NCI-H526 (cell line): ENCODE measurements at places on chromosomes 5 and 9.
A peak's percentile ranks its signal among the peaks of the same experiment; 100 is the strongest.

DNA sequence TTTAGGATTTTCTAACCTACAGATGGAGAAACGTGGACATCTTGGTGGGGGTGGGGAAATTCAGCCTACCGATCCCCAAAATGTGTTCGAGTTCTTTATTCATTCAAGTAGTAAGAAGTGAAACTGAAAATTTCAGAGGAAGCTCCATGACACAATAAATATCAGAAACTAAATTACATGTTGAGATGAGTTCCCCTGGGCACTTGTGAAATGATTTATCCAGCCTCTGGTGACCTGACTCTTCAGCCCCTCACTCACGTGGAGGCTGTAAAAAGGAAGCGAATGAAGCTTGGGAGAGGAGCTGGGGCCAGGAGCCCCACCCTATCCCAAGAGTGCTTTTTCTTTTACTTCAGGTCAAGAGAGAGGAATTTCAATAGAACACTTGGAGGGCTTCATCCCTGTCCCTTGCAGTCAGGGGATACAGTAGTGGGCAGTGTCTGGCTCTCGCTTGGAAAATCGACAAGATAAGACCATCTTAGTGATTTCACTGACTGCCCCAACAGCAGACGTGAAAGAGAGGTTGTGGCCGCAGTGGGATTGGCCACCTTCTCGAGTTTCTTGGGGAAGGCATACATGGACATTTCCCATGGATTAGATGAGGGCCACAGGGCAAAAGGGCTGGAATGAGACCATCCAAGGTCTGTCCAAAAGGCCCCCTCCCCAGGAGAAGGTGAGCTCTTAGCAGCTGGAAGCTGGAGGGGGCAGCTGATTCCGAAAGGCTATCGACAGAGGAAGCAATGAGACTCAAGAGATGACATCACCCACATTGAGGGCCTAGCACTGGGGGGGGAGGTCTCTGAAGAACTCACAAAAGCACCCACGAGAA, 76.8 kb upstream of the SH3PXD2B start:
- no peak for DNase-seq

GRCh38 chr5:124050120-124050770, 538.3 kb downstream of the CSNK1G3 start:
- DNase-seq: peak; percentile 50

GRCh38 chr5:133423618-133424282, 188.6 kb downstream of the FSTL4 start:
- peak; percentile 65 for DNase-seq

GRCh38 chr5:14181299-14181968, 38.3 kb downstream of the TRIO start:
- no peak for DNase-seq

GRCh38 chr5:26192486-26192885, 845.9 kb downstream of the CDH9 start:
- DNase-seq: no peak

DNA sequence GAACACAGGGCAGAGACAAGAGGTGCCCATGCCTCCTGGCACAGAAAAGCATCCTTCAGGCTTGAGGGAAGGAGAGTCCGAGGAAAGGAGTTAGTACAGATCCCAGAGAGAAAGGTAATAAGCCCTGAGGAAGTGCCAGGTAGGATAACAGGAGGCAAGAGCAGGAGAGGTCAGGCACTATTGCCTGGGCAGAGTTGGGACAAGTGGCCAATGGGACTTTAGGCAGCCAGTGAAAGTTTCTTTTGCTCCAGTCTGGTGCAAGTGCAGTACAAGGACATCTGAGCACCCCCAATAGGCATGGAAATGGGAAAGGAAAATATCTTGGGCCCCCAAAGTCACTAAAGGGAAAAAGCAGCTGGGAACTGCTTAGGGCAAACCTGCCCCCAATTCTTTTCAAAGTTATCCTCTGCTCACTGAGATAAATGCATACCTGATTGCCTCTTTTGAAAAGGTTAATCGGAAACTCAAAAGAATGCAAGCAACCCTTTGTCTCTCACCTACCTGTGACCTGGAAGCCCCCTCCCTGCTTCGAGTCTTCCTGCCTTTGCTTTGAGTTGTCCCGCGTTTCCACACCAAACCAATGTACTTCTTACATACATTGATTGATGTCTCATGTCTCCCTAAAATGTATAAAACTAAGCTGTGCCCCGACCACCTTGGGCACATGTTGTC, 46.5 kb downstream of the ELOVL7 start:
- no peak for DNase-seq

GRCh38 chr5:2910401-2911175, 159.1 kb upstream of the IRX2 start:
- no peak for DNase-seq

GRCh38 chr5:132639706-132640130, 18.3 kb upstream of the IL13 start:
- DNase-seq: no peak

GRCh38 chr5:8048920-8049319, 180.0 kb downstream of the MTRR start:
- DNase-seq: no peak

DNA sequence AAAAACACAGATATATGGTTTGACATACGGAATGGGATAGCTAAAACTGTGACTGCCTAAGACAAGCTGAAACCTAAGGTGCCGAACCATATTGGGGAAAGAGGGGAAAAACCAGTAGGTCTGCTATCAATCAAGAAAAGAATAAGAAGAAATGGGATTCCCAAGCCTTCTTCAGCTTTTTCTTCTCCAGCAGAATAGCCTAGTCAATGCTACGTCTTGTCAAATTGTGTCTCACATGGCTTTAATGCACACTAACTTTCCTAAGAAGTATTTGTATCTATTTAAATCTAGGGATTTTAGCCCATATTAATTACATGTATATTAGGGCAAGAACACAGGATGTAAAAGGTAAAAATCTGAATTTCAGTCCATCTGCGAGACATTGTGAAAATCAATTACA, 797 bp upstream of the FBXO38 start:
- DNase-seq: no peak

DNA sequence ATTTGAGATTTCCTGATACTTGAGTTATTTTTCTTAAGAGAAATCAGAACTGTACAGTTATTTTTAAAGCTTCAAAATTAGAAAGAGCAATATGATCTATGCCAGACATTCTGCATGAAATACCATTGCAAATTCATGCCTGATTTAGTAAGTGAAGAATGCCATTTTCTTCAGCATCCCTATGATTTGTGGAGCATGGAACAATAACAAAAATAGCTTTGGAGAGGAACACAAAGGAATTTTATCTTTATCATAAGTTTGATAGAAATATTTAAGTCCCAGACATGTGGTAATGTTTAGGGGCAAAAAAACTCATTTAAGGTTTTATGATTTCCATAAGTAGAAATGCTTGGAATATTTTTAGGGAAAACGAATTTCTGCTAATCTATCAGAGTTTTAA, 1863.4 kb downstream of the EFNA5 start:
- no peak for DNase-seq

DNA sequence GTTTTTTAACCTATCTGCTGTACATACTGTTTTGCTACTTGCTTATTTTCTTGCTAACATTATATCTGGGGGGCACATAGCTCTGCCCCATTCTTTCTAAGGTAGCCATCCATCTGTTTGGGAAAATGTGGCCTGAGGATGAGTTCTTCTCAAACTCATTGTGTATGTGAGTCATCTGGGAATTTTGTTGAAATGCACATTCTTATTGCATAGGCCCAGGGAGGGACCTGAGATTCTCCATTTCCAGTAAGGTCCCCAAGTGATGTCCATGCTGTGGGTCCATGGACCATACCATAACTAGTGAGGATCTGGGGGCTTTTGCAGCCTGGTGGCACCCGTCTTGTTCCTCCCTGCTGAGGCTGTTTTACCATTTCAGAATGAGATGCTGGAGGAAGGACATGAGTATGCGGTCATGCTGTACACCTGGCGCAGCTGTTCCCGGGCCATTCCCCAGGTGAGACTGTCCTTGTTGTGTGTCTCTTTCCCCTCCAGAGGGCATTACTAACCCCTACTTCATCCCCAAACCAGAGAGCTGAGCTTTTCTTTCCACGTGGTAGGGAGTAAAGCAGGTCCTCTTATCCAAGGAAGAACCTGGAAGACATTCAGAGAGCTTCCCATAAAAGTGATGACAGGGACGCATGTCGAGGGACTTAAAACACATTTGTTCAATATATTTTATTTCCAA, 28.6 kb downstream of the CYFIP2 start:
- DNase-seq: peak; percentile 16

GRCh38 chr9:10255758-10256157, 357.0 kb downstream of the PTPRD start:
- no peak for DNase-seq

GRCh38 chr9:124770359-124771020, 621 bp downstream of the NR6A1 start:
- no peak for DNase-seq

- no peak for DNase-seq
Observed at GRCh38 chr5:106397700-106398099, 1273.0 kb downstream of the EFNA5 start.

DNA sequence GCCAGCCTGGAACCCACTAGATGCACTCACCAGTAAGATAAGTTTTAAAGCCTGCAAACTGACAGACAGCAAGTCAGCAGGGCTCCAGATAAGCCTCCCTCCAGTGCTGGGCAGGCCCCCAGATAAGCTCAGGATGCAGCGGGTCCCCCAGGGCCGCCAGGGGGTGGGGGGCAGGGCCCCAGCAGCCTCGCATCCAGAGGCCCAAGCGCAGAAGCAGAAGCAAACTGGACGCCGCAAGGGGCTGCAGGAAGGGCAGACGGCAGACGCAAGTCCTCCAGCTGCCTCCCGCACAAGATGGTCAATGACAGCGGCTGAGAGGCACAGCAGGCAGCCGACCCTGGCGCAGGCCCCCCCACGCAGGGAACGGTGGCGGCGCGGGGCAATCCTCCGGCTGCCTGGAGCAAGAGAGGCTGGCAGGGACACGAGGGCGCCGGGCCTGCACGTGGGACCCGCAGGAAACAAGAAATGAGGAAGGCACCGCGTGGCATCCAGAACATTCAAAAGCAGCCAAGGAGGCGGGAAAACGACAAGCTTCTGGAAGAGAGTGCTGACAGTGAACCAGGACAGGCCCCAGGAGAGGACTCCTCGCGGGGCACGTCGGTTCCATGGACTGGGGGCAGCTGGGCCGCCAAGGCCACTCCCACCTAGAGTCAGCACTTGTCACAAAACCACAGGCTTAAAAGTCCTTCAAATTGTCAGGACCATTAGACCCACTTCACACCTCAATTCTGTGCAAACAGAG, 49.8 kb downstream of the ROR2 start:
- no peak for DNase-seq

DNA sequence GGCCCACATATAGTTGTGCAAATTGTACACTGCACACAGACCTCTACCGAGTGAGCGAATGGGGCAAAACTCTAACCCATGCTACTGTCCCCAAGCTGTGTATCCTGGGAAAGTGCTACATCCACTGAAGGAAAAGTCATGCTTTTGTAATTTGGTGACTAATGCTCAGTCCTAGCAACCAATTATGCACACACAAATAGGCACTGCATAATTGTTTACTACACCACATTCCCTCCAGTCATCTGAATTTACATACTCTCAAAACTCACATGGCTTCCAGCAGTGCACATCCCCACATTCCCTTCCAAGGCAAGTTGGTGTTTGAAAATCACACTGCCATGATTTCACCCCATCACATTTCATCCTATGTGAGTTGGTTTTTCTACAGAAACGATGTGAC, 125.9 kb upstream of the OSMR start:
- no peak for DNase-seq

DNA sequence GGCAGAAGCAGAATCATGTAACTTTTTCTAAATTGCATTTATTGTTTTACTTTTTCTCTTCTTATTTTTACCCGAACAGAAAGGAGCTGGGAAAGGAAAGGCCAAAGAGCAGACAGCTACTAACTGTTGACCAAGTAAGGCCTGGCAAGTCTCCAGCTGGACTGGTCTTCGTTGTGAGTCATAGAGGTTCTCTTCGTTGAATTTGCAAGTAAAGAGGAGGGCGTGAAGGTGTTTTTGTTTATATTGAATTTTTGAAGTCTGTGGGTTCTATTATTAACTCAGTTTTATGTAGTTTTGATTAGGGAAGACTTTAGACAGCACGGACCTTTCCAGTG, 416.5 kb upstream of the CCNH start:
- no peak for DNase-seq

GRCh38 chr9:89525446-89526374, 27.8 kb upstream of the SEMA4D start:
- DNase-seq: no peak

GRCh38 chr5:141709699-141710267, 27.8 kb upstream of the ARAP3 start:
- DNase-seq: no peak

GRCh38 chr5:1468629-1469527, 23.6 kb upstream of the SLC6A3 start:
- DNase-seq: no peak

GRCh38 chr9:19999491-20000057, 210.7 kb upstream of the SLC24A2 start:
- DNase-seq: no peak

- no peak for DNase-seq
Observed at GRCh38 chr5:98804066-98804465, 30.6 kb downstream of the RGMB start.

- no peak for DNase-seq
Observed at GRCh38 chr5:57816108-57816507, 333.5 kb upstream of the ACTBL2 start.

GRCh38 chr5:92562065-92562464, 1019.0 kb downstream of the NR2F1-AS1 start:
- peak; percentile 3 for DNase-seq

DNA sequence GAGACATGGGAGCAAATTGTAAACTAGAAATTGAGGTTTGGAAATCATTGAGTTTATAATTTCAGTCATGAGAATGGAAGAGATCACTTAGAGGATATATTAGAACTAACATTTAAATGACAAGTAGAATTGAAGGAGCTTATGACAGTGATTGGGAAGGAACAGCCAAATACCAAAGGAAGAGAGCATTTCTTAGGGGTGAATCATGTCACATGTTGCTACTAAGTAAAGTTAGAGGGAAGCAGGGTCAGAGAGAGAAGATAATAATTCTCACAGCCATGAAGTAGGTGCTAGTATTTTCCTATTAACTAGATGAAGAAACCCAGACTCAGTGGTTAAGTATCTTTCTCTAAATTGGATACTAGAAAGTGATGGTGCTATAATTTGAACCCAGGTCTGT, 59.3 kb downstream of the COMMD10 start:
- no peak for DNase-seq

- no peak for DNase-seq
Observed at GRCh38 chr9:125549465-125549871, 157.5 kb downstream of the MAPKAP1 start.

- DNase-seq: peak; percentile 17
Observed at GRCh38 chr5:106269252-106269843, 1401.4 kb downstream of the EFNA5 start.

- DNase-seq: no peak
Observed at GRCh38 chr9:79572608-79573411, 1.0 kb downstream of the TLE4 start.

GRCh38 chr5:6418679-6419276, 29.9 kb upstream of the UBE2QL1 start:
- DNase-seq: no peak
